Kidney epithelial cell (primary cell): ENCODE measurements at places on chromosomes 2 and 18.
A peak's percentile ranks its signal among the peaks of the same experiment; 100 is the strongest.

GRCh38 chr2:39730276-39730675 is 48.8 kb downstream of the THUMPD2 start:
- DNase-seq, result no peak

- peak; percentile 98 for DNase-seq
Measured at GRCh38 chr18:54776282-54776977, 51.8 kb upstream of the RAB27B start.

GRCh38 chr2:62383846-62384245 is 122.1 kb downstream of the TMEM17 start:
- no peak for DNase-seq

GRCh38 chr2:143261986-143262385 is 132.8 kb downstream of the ARHGAP15 start:
- DNase-seq, result no peak

GRCh38 chr2:239307921-239308613 is 92.8 kb downstream of the HDAC4 start:
- DNase-seq, result no peak

- DNase-seq, result no peak
Measured at GRCh38 chr2:26008851-26009566, 24.9 kb upstream of the RAB10 start.

DNA sequence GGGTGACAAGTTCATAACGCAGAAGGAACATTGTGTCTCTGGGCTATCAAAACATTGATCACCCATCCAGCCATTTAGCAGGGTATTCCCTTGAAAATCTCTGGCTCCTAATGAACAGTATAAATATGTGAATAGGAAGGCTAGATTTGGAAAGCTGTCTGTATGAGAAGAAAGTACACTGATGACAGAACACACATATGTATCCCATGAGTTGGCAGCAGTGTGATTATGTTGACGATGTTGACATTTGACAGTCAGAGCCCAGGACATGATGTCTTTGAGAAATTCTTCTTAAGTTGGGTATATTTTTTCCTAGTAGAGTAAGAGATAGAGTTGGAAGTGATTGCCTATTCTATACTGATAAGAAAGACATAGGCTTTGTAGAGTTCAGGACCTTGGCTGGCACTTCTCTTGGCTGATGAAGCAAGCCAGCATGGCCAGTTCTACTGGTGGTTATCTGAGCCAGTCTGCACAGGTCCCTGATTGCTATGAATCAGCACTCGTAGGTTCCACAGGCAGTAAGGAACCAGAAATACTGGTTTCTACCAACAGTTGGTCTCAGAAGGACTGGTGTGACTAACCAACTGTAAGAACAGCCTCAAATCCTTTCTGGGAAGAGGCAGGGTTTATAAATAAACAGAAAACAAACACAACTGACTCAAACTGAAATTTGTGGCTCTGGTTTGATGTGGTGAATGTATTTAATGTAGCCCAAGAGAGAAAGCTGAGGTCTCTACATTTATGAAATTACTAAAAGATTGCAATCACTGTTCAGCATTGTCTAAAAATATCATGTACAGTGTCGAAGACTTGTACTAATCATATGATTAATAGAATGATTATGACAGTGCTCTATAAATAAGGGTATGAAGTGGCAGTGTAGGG is 43.9 kb upstream of the RAPH1 start:
- DNase-seq, result peak; percentile 59

- DNase-seq, result no peak
Measured at GRCh38 chr18:55384551-55385275, 203.3 kb downstream of the TCF4 start.

GRCh38 chr2:239911641-239912071 is 113.5 kb downstream of the NDUFA10 start:
- DNase-seq, result no peak

GRCh38 chr2:172998547-172999272 is 76.9 kb upstream of the MAP3K20 start:
- DNase-seq, result no peak

- no peak for DNase-seq
Measured at GRCh38 chr2:170500770-170501169, 214.4 kb upstream of the SP5 start.

- no peak for DNase-seq
Measured at GRCh38 chr2:19878268-19879046, 23.3 kb downstream of the TTC32 start.

GRCh38 chr18:23053776-23054457 is 81.4 kb upstream of the CABLES1 start:
- DNase-seq, result peak; percentile 48

DNA sequence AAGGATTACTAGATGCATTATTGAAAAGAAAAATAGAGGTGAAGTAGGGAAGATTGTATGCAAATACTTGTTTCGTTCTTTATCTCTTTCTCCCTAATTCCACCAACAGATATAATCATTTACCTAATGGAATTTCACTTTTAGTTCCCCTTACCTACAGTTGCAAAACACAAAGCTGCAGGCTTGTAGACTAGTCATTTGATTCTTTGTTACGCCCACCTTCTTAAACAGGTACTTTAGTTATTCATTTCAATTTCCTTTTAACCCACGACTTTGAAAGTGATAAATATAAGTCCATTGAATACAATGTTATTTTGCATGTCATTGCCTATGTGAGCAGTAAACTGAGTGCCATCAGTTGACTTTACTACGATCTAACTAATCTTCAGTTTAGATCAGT is 3.9 kb upstream of the HRH4 start:
- no peak for DNase-seq

- no peak for DNase-seq
Measured at GRCh38 chr2:222842491-222843174, 18.2 kb upstream of the ACSL3 start.

DNA sequence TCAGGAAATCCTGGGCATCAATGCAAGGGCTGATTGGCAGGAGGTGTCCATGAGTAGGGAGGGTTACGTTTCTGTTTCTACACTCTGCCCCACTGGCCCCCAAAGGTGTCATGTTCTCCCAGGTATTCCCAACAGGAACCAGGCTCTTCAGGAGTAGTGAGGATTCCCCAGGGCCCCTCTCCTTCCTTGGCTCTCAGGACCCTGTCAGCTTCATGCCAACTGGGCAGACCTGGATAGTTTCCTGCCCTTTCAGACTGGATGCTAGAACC is 480.6 kb upstream of the HS6ST1 start:
- DNase-seq, result no peak

- no peak for DNase-seq
Measured at GRCh38 chr2:66446941-66447340, 12.0 kb downstream of the MEIS1 start.

DNA sequence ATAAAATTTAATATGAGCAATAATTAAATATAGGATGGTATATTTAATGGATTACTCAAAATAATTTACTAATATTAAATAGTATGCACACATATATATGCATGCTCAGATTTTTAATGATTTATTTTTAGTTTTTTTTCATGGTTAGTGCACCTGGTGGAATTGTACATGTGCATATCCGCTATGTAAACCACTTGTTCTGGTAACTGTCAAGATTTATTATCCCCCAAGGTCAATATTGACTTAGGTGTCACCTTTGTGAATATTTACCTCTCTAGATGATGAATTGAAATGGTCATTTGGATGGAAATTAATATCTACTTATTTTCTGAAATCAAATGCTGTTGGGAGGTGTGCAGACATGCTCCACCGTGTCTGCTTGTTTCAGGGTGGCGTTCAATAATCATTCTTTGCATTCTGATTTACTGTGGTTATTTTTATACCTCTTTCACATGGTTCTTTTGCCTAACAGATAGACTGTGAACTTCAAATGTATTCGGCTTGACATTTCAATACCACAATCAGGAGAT is 14.7 kb downstream of the CNTNAP5 start:
- no peak for DNase-seq

GRCh38 chr2:164073101-164074074 is 337.6 kb upstream of the FIGN start:
- DNase-seq, result no peak

- peak; percentile 100 for DNase-seq
Measured at GRCh38 chr2:227853204-227853629, 18.2 kb upstream of the DAW1 start.
